ENCODE measurements at places on chromosomes 6 and 20. TPM values are rescaled to one million over a fixed set of nuclear protein-coding genes. Genes with fewer than 3 reads are reported as not detected.

The KCNK5 gene
- total RNA-seq = 33.8 TPM

The TBP gene
- 28.4 TPM for total RNA-seq

The SNX3 gene
- total RNA-seq = 75.1 TPM

The EFCAB8 gene
- total RNA-seq = 0.54 TPM

The SUMO4 gene
- 10.1 TPM for total RNA-seq

The ACAT2 gene
- 85.3 TPM for total RNA-seq

DNA sequence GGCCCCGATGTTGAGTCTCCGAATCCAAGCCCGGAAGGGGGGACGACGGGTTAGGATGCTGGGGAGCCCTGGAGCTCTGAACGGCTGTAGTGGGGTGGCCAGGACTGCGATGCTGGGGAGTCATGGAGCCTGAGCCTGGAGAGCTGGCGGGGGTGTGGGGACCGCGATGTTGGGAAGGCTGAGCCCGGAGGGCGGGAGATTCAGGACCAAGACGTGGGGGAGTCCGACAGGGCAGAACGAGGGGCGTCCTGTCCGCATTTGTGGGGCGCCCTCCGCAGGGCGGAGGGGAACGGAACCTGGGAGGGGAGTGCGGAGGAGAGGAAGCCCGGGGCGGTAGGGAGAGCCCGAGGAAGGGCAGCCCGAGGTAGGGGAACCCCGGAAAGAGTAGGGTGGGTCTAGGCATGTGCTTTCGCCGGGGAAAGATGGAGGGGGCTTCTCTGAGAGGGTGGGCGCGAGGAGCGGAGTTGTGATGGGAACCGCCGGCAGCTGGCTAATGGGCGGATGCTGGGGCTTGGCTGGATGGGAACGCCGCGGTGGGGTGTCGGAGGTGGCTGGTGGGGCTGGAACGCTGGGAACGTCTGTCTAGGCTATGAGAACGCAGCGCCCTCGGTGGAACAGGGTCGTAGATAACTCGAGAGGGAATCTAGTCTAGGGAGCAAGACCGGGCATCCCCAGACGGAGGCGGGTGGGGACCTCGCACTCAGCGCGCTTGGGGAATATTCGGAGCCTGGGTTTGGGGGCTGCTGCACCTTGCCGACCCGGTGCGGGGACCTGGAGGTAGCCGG is 684 bp downstream of the PAQR8 start:
- peaks cover 16% of the 10 kb centered on the region for H3K36me3 ChIP-seq
- peaks cover 26% of the 10 kb centered on the region for H3K4me1 ChIP-seq
- DNase-seq = peak; percentile 85
- peak overlapping the region; percentile 99 for H3K4me3 ChIP-seq

- H3K27me3 ChIP-seq = no peaks in the 10 kb centered on the region
- H3K36me3 ChIP-seq = no peaks in the 10 kb centered on the region
- H3K4me1 ChIP-seq = no peaks in the 10 kb centered on the region
- no peak for DNase-seq
- H3K4me3 ChIP-seq = no peak overlapping the region
- no peak overlapping the region for H3K27ac ChIP-seq
Observed at GRCh38 chr6:55980627-55981211, 105.3 kb upstream of the BMP5 start.

DNA sequence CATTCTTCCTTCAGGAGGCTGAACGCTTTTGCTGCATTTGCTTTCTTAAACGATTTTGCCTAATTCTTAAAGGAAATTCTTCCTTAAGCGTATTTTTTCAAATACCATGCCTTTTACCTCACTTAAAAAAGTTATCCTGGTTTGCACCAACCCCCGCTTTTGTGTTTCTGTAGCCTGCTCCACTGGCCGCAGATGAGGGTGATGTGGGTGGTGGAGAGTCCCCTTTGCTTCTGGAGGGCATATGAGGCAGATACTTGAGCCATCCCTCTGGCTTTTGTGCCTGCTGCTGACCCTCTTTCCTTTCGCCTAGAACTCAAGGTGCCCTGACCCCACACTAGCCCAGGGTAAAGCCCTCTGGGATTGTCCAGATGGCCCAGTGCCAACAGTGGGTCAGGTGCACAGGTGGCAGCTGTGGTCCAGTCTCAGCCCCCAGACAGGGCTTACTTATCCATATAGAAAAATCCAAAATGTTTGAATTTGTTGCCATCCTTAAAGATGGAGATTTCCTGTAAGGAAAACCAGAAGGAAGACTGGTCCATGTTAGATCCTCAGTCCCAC is 43.9 kb downstream of the SPATA2 start:
- no peak overlapping the region for H3K4me3 ChIP-seq
- H3K27me3 ChIP-seq = no peaks in the 10 kb centered on the region
- peaks cover 43% of the 10 kb centered on the region for H3K36me3 ChIP-seq
- H3K27ac ChIP-seq = no peak overlapping the region
- peaks cover 7% of the 10 kb centered on the region for H3K4me1 ChIP-seq

- H3K36me3 ChIP-seq = no peaks in the 10 kb centered on the region
- no peak overlapping the region for H3K4me3 ChIP-seq
- peaks cover 10% of the 10 kb centered on the region for H3K4me1 ChIP-seq
- H3K27me3 ChIP-seq = peaks cover 31% of the 10 kb centered on the region
- no peak overlapping the region for H3K27ac ChIP-seq
- DNase-seq = no peak
Observed at GRCh38 chr6:39333644-39334438, 11.3 kb upstream of the KCNK16 start.
